ENCODE measurements at places on chromosomes 4 and X.

DNA sequence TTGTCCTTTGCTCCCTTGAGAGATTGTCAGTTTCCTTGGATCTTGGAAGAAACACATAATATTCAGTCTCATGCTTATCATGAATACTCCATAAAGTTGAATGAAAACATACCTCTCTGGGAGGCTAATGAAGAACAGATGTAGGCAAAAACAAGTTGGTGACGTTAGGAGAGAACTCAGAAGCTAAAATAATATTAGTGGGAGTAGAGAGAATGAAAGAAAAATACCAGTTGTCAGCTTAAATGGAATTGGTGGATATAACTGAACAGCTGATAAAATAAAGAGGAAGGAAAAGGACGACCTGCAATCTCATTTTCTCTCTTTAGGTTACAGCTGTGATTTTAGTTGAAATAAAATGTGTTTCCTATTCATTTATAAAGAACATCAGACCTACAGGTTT, 124.8 kb downstream of the SNCA start:
- DNase-seq: no peak

DNA sequence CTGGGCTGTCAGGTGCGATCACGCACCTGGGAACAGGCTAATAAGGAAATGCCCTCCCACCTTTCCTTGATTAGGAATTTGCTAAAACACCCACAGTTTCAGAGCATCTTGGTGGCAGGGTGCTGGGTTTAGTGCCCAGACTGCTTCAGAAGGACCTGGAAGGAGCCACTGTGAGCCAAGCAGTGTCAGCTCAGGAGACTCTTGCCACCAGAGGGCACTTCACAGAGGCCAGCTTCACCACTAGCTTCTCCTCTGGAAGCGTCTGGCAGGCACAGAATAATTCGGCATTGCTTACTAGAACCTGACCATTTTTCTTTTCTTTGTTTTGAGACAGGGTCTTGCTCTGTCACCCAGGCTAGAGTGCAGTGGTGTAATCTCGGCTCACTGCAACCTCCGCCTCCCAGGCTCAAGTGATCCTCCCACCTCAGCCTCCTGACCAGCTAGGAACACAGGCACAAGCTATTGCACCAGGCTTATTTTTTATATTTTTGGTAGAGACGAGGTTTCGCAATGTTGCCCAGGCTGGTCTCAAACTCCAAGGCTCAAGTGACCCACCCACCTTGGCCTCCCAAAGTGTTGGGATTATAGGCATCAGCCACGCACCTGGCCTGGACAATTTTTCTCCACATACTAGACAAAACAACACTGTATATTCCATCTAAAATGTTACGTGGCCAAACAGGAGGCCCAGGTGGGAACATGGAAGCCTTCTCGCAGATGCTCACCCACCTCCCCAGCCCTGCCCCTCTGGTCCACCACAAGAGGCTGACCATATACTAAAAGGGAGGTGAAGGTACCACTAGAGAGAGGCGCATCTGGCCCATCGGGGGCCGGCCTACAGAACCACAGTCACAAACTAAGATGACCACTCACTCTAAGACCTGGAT, 14.1 kb downstream of the NOP14 start:
- no peak for DNase-seq

DNA sequence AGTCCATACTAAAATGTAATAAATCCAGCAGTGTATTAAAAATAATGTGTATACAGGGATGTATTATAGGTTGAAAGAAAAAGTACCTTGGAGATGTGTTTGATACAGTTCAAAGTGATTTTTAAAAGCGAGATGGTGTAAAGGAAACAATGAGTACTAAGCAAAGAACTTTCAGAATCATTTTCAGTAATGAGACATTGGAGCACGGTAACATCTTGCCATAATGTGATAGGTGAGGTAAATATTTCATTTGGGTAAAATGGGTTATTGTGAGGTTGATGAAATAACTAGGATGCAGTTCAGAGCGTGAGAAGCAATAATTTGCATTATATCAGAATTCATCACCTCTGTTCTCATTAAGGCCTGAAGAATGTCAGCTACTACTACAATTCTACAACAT, 25.9 kb downstream of the EIF2S3 start:
- no peak for DNase-seq

GRCh38 chr4:153809916-153810810, 21.3 kb upstream of the SFRP2 start:
- DNase-seq: no peak

DNA sequence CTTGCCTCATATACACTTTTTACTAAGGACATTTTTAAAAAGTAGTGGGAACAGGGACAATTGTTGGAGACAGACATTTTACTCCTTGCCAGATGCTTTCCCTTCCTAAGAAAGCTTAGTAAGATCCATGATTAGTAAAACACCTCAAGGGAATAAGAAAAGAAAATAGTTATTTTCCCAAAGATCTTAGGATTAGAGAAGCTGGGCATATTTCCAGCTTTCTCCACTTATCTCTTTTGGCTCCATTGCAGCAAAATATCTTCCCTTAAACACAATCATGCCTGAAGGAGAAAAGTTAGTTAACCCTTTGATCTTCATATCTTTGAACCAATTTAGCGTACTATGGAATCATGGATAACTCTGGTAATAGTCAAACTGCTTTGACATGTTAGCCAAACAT, 257.9 kb downstream of the PCDH18 start:
- DNase-seq: no peak

- DNase-seq: no peak
Measured at GRCh38 chr4:95386410-95386809, 162.4 kb downstream of the UNC5C start.

GRCh38 chrX:2650865-2651264, 40.2 kb upstream of the CD99 start:
- no peak for DNase-seq

DNA sequence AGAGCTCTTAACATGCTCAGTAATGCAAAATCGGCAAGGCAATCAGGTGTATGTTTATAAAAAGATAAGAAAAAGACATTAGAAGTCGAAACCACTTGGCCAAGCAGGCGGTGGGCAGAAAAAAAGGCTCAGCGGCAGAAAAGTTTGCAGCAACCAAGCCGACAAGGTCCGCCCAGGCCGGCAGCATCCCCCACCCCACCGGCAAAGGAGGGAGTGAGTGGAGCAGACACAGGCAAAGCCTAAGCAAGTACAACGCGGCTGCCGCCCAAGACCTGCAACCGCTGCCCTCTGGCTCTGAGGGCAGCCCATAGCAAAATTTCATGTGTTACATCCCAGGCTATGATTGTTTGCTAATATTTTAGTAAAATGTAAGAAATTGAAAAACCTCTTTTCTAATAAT, 125.4 kb upstream of the ZCCHC13 start:
- no peak for DNase-seq

GRCh38 chrX:107738272-107738671, 37.3 kb downstream of the TSC22D3 start:
- no peak for DNase-seq

DNA sequence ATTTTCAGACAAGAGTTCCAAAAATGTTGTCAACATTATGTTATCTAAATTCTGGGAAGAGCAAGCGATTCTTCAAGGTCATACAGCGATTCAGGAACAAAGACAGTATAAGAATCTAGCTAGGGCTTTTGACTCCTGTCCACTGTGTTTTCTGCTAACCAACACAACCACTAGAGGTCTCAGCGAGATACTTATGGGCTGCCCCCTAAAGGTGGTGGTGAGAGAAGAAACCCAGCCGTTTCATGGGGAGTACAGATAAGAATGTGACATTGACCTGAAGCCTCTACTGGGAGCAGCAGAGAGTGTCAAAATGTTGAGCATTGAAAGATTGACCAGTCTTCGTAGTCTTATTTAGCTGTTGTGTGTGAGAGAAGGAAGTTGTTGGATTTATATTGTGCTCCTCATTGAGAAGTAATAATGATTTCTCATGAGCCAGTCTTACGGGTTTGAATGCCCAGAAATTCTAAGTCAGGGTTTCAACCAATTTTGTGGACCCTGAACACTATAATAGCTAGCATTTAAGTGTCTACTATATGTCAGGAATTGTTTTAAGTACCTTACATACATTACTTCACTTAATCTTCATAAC, 168.3 kb downstream of the SPRY1 start:
- peak; percentile 7 for DNase-seq

- DNase-seq: no peak
Measured at GRCh38 chr4:70842761-70843435, 3.2 kb upstream of the GRSF1 start.

DNA sequence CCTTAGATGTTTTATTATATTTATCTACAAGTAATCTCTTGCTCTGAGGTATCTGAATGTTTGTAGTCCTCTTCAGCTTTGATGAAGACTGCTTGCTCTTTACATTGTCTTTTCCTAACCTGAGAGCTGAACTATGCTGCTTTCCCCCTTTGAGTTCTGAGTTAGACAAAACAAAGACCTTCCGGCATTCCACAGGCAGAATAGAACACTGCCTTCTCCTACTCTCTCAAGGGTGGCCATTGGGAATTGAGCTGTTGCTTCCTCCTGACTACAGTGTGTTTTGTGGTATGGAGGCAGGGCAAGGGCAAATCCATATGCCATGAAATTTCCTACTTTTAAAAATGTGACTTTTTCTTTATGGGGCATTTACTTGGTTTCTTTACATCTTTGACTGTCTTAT, 841.0 kb downstream of the FAM133A start:
- DNase-seq: no peak

DNA sequence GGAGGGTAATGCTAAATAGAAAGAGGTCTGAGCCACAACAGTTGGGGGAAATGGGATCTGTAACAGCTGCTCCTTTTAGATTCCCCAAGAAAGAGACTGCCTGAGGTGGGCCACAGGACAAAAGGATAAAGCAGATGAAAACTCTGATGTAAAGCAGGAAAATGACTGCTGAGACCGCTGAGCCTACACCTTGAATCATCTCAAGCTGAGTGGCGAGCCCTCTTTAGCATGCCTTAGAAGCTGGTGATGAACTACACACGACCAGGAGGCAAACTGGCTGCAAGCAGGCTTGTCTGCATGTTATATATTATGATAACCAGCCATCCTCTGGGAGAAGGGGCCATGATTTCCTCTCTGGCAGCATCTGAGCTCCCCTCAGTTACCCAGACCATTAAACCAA, 88.4 kb downstream of the TTC29 start:
- DNase-seq: no peak

- DNase-seq: no peak
Measured at GRCh38 chrX:29082558-29082957, 495.3 kb downstream of the IL1RAPL1 start.

DNA sequence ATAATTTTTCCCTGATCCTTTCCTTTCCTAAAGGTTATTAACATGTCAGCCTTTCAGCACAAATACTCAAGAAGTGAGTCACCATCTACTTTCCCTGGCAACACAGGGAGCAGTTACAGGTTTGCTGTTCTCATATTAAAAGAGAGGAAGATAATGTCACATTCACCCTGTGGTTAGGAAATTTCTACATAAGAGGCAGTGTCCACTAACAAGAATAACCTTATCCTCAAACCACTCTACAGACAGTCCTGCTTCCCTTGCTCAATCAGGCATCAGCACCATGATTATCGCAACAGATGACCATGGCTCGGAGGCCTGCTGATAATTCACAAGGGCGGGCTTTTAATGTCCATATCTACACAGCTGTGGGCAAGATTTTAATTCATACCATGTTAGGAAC, 30.9 kb downstream of the RNF150 start:
- no peak for DNase-seq

GRCh38 chrX:51332188-51332942, at the start of gene NUDT10:
Gene NUDT10 (plus strand): TSS chrX:51332822. CDS start chrX:51332966, 144 bp downstream.
- DNase-seq: no peak

- DNase-seq: no peak
Measured at GRCh38 chr4:8395504-8396296, 44.8 kb downstream of the ACOX3 start.

- no peak for DNase-seq
Measured at GRCh38 chrX:64570204-64570603, 175.0 kb upstream of the MTMR8 start.

DNA sequence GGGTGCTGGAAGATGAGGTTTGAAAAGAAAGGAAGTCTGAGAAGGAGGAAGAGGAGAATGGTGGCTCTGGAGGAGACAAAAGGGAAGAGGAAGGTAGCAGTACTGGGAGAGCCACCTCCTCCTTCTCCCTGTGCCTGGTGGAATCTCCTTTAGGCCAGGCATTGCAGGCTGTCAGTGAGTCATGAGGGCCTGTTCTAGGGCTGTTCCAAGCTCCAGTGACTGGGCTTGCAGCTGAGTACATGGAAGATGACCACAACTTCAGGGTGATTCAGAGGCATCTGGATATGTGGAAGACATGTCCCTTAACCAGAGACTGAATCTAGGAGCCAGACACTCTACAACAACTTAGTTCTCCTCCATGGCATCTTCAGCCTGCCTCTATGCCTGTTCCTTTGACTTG, 107.8 kb downstream of the EFNB1 start:
- no peak for DNase-seq

- DNase-seq: no peak
Measured at GRCh38 chr4:7127576-7127975, 59.7 kb upstream of the GRPEL1 start.

- no peak for DNase-seq
Measured at GRCh38 chrX:48606091-48606490, 8.8 kb downstream of the WDR13 start.

- DNase-seq: no peak
Measured at GRCh38 chrX:71650333-71650969, 16.9 kb upstream of the LOC101059915 start.

DNA sequence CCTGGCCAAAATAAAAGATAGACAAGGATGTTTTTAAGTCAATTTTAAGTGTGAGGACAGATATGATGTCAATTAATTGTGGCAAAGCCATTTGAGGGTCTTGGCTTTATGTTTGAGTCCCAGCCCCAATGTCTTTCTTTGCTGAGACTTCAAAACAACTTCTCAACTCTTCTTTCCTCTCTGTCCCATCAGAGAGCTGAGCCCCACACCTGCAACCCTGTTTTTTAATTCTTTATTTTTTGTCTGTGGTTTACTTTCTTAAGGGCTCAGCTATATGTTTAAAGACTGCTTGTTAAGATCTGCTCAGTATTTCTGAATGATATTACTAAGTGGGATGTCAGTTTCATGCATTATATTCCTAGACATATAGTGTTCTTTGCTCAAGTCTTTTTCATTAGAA, 164.3 kb downstream of the HS3ST1 start:
- no peak for DNase-seq

DNA sequence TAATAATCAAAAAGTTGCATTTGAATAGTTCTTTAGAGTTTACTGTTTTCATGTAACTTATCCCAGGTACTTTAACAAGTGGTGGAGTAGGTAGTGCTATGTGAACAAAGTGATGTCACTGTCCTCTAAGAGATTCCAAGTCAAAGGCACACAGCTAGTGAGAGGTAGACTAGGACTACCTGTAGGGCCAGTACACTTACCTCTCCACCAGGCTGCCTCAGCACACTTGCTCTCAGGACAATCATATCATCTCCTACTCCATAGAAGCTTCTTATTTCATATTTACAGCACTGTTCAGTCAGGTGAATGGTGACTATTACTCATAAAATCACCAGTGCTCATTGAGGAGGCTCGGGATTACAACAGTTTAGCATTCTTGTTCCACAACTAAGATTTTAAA, 173.0 kb upstream of the EMCN start:
- DNase-seq: no peak

Data from SIG-M5 (cell line).